ENCODE measurements at places on chromosomes 3 and 15.

DNA sequence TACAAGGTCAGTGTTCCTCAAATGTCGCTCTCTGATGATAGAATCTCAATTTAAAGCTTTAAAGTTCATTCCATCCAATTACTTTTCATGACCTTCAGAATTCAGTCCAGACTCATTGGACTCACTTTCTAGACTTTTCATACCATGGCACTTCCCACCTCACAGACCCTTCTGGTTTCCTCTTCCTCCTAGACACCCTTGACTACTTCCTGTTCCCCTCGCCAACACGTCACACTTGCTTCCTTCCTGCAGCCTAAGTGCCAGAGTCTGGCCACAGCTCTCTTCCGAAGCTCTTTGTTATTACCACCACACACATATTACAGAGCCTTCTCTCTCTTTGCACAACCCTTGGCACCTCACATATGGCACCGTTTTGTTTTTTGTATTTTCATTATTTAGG, 59.1 kb upstream of the UMPS start:
- DNase-seq: no peak

- no peak for DNase-seq
Measured at GRCh38 chr3:132448216-132448961, 31.1 kb downstream of the DNAJC13 start.

DNA sequence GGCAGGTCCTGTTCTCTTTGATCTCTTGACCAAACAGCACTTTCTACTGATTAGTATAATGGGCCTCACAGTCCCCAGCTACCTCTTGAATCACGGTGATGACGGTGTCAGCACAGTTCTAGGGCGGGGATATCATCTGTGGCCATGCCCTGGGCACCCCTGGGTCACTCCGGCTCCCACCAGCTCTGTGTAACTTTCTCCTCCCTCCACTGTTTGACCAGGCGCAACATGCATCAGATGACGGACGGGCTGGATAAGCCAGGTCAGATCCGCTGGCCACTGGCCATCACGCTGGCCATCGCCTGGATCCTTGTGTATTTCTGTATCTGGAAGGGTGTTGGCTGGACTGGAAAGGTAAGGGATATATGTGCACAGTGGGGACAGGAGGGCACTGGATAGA, 29.6 kb downstream of the SLC6A1 start:
- DNase-seq: no peak

GRCh38 chr3:112464264-112464663, 35.0 kb downstream of the BTLA start:
- no peak for DNase-seq

DNA sequence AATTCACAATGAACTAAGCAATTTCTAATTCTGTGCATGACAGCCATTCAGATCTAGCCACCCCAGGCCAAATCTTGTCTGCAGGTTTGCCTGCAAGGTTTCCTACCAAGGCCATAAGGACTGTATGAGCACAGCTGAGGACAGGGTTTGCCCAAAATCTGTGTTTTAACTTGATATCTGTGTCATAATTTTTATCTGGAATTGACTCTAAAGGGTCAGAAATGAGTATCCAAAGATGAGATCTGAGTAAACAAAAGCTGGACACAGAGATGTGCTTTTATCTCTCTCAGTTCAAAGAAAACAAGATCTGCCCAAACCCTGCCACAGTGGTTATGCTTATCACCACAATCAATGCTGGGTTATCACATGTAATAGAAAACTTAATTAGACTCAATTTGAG, 154.6 kb upstream of the COL8A1 start:
- DNase-seq: no peak

DNA sequence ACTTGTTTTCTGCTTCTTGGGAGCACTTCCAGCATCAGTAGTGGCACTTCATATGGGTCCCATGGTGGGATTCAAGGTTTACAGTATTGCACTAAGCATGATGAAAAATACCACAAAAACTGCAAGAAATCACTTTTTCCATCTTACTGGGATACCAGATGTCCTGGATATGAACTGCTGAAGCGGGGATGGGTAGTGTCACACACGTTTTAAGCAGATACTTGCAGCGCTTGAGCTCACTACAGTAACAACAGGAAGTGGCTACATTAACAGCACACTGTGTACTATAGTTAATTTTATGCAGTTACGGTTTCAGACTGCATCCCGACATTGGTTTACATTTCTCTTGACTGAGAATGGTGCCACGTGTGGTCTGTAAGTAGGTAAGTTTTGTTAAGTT, 3.5 kb upstream of the ISG20 start:
- no peak for DNase-seq

DNA sequence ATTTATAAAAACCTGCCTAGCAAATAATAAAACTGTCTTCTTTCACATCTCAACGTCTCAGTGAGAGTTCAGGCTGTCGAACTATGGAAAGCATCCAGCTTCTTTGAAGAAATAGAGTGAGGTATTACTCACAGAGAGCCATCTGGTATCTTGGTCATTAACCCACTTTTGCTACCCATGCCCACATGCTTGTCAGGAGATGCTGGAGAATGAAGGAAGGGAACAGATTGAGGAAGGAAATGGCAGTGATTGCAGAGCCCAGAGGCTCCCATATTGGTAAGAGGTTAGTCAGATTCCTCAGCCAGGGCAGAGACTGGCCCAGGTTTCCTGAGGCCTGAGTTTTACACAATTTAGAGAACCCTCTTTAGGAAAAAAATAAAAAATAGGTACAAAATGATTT, 119.1 kb downstream of the B3GALNT1 start:
- no peak for DNase-seq

GRCh38 chr15:71254491-71254890, 139.2 kb downstream of the THSD4 start:
- no peak for DNase-seq

- no peak for DNase-seq
Measured at GRCh38 chr3:136336329-136337100, 86.4 kb downstream of the PCCB start.

DNA sequence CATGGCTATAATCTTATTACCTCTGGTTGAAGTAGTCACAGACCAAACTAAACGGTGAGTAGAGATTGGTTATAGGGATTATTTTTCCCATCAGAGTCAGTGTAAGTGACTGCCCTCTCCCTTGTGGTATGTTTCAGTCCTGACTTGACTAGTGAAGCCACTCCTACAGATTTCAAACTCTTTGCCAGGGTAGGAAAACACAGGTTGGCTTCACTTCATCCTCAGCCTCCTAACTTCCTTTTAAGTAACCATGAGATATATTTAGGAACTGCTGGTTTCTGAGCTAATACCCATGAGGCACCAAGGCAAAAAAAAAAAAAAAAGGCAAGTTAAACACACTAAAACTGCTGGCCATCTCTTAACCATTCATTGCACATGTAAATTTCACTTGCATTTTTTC, 349.2 kb upstream of the MCTP2 start:
- DNase-seq: no peak

- no peak for DNase-seq
Measured at GRCh38 chr3:136105044-136105443, 91.1 kb downstream of the MSL2 start.

- no peak for DNase-seq
Measured at GRCh38 chr15:66909381-66909890, 156.0 kb upstream of the SMAD3 start.

Data from GM19239 (cell line).